ENCODE measurements at places on chromosomes 11 and 22.
A peak's percentile ranks its signal among the peaks of the same experiment; 100 is the strongest.

DNA sequence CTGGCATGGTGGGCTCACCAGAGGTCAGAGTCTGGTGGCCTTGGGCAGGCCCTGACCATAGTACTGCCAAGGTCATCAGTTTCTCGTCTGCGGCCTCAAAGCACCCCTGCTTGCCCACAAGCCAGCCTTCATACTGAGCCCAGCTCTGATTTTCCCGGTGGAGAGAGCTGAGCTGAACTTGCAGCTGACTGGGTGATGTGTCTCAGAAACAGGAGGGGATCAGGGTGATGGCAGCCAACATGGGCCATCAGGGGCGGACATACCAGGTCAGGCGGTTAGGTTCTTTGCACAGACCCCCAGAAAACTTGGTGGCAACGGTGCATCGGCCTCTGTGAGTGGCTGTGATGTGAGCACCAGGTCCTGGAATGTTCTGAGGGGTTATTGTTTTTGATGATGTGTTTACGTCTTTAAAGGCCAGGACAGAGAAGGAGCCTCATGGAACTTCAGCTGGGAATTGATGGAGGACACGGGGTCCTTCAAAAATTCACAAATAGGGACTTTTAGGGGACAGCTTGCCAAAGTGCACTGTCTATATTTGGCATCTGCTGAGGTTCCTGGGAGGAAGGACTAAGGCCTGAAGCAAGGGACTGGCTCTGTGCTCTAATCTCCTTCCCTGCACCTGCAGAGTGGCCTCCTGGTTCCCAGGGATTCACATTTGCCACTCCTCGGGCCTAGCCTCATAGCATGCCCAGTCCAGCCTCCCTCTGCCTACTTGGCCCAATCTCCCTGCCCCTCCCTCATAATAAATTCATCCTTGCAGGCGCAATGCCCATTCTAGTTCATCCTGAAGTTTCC lies 131.2 kb downstream of the OSBP2 start:
- DNase-seq = no peak

GRCh38 chr22:31893460-31893859 lies 50.9 kb upstream of the YWHAH start:
- DNase-seq = no peak

DNA sequence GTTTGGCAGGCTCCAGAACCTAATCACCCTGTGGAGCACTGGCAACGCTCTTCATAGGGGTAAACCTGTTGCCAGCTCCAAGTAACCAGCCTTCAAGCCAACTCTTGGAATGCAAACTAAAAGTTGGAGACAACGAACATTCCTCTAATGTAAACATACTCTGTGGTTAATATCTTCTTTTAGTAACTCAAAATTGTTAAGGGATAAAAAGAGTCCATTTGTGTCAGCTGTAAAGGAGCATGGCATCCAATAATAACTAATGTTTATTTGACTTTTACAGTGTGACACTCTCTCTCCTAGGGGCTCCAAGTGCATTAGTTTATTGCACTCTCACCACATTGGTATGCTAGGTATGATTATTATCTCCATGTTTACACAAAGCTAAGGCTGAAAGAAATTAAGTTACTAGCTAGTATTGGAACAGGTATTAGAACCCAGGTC lies 31.0 kb upstream of the AMOTL1 start:
- no peak for DNase-seq

DNA sequence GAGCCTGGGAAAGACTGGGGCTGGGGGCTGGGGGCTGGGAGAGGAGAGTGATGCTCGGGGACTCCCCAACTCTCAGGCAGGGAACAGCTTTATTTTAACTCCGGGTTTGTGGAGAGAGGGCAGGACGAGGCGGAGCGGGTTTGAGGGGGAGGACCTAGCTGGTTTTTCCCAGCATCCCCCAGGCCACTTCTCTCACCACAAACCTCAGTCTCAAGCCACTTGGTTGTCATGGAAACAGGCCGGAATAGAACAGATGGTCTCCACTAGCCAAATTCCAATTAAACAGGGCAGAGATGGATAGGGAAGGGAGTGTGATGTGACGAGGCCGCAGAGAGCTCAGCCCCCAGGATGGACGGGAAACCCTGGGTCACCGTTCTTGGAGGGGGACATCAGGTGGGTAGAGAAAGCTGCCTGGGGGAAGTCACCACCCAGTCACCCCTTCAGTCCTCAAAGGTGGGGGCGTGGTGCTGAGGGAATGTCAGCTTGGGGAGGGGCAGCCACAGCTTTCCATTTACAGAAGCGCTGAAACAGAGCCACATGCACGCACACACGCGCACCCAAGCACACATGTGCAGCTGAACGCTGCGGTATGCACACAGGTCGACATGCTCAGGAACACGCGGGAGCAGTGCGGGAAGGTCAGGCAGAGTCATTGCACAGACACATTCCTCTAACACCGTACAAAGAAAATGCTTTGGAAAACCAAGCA lies 19.2 kb downstream of the NECTIN1 start:
- DNase-seq = peak; percentile 44

- no peak for DNase-seq
Measured at GRCh38 chr11:46345131-46345597, 2.1 kb upstream of the DGKZ start.

- DNase-seq = no peak
Measured at GRCh38 chr11:88164806-88165585, 10.2 kb downstream of the RAB38 start.

DNA sequence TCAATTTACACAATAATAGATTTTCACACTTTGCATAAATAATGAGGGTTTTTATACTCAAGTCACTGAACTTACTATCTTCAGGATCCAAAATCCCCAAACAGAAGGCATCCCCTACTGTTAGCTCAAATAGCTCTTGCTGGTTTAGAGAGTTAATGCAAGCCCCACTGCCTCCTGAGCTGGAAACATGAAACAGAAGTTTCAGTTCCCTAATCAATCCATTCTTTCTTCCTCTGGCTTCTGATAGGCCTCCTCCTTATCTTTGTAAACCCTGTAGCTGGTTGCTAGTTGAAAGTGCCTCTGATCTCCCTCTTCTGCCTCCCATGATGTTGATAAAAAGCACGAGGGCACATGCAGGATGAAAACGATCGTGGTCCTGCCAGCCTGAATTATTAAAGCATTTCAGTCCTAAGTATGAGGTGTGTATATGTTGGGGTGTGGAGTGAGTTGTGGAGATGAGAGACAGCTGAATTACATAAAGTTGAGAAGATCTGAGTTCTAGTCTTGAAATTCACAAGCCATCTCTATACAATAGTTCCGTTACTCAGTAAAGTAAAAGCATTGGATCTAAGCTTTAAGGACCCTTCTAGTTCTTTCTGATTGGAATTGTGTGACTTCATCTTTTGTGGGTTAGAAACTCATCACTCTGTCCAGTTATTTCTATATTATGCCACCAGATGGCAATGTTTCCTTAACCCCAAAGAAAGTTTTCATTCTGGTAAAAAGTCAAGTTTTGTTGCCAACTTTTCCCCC lies 35.0 kb upstream of the EHF start:
- peak; percentile 25 for DNase-seq

DNA sequence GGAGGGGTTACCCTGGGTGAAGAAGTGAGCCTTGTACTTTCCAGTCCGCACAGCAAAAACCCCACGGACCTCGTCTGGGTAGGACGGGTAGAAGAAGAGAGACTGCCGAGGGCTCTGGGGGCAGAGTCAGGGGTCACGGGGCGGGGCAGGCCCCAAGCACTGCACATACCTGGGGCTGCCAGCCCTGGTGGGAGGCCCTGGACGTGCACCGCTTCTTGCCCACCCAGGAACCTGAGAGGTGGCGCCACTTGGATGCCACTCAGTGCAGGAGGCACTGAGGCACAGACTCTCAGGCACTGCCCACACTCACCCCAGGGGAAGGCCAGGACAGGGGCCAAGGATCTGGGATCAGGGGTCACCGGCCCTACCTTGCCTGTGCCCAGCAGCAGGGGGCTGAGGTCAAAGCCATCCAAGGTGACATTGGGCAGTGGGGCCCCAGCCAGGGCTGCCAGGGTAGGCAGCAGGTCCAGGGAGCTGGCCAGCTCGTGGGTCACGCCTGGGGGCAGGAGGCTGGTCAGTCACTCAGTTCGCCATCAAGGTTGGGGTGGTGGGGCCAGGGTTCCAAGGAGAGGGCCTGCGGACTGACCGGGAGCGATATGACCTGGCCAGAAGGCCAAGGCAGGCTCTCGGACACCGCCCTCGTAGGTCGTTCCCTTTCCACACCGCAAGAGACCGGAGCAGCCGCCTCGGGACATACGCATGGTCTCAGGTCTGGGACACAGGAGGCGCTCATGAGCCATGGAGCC lies 2.2 kb downstream of the ARSA start:
- DNase-seq = no peak
